ENCODE measurements at places on chromosomes 7 and 10.

DNA sequence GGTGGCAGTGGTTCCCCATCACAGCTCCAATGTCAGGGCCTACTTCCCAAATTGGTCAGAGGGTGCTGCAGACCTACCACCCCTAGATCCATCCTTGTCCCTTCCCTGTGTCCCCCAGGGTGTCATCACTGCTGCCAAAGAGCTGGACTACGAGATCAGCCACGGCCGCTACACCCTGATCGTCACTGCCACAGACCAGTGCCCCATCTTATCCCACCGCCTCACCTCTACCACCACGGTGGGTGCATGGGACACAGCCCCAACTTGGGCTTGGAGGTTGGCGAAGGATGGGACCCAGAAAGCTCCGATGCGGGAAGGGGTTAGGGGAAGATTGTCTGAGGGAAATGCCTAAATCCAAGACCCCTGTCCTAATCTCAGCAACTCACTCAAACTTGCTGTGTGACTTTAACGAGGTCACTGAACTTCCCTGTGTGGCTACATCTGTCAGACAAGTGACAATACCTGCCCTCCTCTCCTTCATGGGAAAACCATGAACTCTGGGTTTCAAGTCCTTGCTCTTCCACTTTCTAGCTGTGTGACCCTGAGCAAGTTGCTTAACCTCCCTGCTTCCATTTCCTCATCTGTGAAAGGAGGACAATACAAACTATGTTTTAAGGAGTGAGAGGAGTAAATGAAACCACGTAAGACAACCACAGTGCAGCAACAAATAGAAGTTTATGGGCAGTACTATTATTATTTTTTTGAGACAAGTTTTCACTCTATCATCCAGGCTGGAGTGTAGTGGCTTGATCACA is 4.9 kb upstream of the VSIR start:
- DNase-seq, result no peak

- DNase-seq, result no peak
Observed at GRCh38 chr7:129341816-129342806, 92.1 kb upstream of the STRIP2 start.

DNA sequence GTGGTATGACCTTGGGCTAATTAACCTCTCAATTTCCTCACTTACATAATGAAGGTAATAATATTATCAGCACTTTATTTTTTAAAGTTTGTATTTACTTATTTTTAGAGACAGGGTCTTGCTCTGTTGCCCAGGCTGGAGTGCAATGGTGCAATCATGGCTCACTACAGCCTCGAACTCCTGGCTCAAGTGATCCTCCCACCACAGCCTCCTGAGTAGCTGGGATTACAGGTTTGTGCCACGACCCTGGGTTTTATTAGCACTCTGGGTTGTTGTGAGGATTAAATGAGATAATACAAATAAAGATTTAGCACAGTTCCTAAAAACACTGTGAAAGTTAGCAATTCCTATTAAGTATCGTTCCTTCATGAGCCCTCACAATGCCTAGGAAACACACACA is 14.7 kb downstream of the BAMBI start:
- no peak for DNase-seq

- no peak for DNase-seq
Observed at GRCh38 chr10:11505639-11506038, 105.8 kb downstream of the USP6NL start.

DNA sequence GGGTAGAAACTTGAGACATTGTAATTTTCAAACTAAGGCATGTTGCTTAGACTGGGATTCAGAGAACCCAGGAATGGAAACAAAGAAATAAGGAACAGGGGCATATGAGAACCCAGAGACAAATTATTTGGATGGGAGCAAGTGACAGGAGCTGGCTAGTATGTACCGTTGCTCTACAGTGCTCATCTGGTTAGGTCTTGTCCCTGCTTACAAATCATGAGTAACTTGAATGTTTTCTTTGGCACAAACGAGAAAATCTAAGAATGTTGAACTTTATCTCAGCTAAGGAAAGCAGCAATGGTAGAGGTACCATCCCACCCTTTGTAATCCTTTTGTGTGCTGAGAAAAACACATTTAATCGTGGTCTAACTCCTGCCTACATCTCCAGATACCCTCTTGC is 116.0 kb upstream of the IMMP2L start:
- DNase-seq, result no peak

- DNase-seq, result no peak
Observed at GRCh38 chr7:25860275-25861163, 291.5 kb upstream of the NFE2L3 start.

DNA sequence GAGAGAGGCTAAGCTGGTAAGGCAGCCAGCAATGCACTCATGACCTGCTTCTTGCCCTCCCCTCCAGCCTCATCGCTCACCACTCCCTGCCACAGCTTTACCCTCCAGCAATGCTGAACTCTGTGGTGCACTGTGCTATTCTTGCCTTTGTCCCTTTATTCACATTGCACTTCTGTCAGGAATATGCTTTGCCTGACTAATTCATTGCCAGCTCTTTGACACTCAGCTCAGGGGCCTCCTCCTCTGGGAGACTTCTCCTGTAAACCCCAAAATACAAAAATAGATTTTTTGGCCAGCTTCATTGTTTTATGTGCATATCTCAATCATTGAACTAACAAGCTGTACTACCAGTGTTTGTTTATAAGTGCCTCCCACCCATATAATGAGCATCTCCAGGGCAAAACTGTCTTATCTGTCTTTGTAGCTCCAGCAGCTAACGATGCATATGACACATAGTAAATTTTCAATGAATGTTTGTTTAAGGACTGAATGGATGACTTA is 8.2 kb downstream of the CNNM1 start:
- no peak for DNase-seq

GRCh38 chr7:68998136-68998535 is 600.1 kb upstream of the AUTS2 start:
- no peak for DNase-seq

GRCh38 chr10:100636848-100637553 is 101.3 kb downstream of the HIF1AN start:
- no peak for DNase-seq

- no peak for DNase-seq
Observed at GRCh38 chr10:104259999-104260774, 5.5 kb downstream of the GSTO1 start.

GRCh38 chr10:5447611-5448071 is 35.3 kb downstream of the NET1 start:
- peak; percentile 67 for DNase-seq

DNA sequence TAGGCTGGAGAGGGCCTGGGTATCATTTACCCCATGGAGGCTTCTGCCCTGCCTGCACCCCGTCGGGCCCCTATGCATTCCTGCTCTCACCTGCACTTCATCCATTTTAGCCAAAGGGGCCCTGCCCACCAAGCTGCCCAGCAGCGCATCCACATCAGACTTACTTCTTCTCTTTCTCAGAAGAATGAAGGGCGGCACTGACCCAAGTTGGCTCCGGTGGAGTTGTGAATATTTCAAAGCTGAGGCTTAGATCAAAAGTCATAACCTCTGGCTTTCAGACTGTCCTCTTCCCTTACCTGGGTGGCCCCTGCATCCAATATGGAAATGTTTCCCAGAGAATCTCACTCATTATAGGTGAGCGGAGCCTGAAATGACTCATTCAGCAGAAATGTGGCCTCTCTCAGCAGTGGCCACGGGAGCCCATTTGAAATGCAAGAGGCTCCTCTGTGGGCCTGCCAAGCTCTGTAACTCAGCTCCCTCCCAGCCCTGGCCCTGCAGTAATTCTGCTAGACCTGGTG is 117.6 kb upstream of the TCF7L2 start:
- DNase-seq, result no peak

DNA sequence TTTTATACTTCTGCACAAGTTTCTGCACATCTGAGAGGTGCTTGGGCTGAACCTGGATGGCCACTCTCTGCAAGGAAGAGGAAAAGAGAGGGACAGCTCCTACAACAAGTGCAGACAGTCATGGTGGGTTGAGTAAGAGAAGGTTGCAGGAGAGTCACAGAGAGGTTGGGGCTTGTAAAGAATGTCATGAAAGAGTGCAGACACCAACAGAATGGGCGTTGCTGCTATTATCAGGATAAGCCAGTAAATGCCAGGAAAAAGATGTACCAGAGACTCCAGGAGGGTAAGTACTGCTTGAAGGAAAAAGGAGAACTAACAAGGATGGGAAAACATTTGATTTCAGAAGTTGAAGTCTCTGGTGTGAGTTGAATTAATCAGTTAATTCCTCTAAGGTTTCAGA is 77.8 kb upstream of the NRP1 start:
- no peak for DNase-seq

GRCh38 chr10:127997271-127997670 is 90.4 kb downstream of the PTPRE start:
- no peak for DNase-seq

DNA sequence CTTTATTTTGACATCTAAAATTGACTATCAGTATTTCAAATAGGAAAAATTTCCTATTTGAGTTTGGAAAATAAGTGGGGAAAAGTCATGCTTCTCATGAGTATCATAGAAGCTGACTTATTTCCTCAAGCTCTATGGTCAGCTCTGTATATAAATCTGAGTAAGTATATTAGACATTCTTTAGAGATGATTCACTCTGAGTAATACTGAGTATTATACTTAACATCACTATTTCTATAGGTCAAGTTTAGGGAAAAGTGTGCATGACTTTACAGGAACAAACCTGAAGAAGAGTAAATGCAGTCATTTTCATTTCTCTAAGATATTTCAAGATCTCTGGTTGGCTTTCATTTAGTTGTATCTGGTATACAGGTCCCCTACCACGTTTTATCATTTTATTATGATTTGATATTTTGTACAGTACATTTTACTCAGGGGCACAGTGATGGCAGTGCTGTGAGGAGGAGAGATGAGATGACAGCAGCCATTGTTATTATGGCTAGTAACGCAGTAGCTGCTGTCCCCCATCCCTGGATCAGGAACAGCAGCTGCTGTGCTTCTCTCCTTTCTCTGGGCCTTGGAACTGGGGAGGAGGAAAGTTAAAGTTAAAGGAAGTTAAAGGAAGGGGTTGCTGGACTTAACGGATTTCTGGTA is 15.2 kb downstream of the SND1 start:
- DNase-seq, result no peak

DNA sequence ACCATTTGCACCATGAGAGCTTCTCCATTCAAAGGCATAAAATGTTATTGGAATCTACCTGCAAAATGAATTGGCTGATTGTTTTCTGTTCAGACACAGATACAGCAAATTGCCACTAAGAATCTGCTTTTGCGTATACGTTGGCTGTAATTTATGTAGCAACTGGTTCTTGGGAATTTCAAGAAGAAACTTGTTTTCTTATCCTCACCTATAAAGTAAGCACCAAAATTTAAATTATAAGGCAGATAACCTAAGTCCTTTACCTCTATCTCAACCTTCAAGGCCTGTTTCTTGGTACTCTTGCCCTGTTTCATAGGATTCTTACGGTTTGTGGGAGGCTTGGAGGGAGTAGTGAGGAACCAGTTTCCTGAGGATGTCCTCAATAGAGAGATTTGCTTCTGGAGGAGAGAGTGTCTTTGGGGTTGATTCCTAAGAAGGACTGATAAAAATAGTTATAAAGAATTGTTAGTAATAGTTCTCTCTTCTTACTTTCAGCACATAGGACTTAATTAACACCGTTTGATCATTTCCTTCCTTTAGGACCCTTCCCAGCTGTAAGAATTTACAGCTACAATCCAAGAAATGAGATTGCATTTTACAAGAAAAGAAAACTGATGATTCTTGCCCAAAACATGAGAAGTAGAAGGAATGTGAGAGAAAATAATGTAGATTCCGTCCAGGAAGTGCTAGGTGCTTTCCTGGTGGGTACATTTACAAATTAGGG is 2.0 kb downstream of the STAMBPL1 start:
- DNase-seq, result no peak

GRCh38 chr7:74709880-74710671 is 52.6 kb downstream of the GTF2I start:
- DNase-seq, result no peak

DNA sequence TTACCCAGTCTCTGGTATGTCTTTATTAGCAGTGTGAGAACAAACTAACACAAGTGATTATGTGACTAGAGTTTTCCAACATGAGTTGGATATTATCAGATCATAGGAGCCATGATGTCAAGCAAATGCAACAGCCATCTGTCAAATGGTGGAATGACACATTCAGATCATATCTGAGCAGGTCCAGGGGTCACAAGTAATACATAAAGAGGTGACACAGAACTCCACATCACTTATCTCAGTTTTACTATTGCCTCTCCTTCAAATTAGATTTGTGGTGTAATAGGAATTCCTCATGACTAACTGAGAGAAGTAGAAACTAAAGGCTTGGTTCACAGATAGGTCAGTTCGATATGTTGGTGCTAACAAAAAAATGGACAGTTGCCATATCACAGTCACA is 12.2 kb upstream of the SAMD9L start:
- DNase-seq, result no peak

GRCh38 chr10:102752266-102752930 is 8.7 kb downstream of the WBP1L start:
- DNase-seq, result no peak

- peak; percentile 67 for DNase-seq
Observed at GRCh38 chr10:110069502-110069982, 61.8 kb downstream of the ADD3 start.

GRCh38 chr10:16436367-16436757 is 448 bp upstream of the PTER start:
- DNase-seq, result no peak

- no peak for DNase-seq
Observed at GRCh38 chr7:146232604-146233003, 116.0 kb downstream of the CNTNAP2 start.

- no peak for DNase-seq
Observed at GRCh38 chr7:46383605-46384004, 462.5 kb upstream of the IGFBP3 start.

DNA sequence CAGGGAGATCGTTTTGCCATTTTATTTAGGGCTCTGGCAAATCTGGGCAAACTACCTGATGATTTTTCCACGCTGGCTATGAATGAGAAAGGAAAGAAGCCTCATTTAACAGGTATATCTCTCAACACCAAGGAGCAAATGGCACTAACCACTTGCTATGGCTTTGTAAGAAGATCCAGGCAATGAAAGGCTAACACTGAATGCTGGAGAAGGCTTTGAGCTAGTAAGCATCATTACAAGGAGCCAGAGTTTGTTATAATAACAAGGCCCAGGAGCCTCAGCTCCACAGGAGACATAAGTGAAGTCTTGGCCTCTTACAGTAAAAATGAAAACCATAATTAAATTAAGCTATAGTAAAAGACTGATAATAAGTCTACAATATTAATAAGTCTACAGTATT is 123.1 kb downstream of the CNOT4 start:
- DNase-seq, result no peak

- DNase-seq, result no peak
Observed at GRCh38 chr10:33815776-33816175, 481.3 kb upstream of the NRP1 start.

DNA sequence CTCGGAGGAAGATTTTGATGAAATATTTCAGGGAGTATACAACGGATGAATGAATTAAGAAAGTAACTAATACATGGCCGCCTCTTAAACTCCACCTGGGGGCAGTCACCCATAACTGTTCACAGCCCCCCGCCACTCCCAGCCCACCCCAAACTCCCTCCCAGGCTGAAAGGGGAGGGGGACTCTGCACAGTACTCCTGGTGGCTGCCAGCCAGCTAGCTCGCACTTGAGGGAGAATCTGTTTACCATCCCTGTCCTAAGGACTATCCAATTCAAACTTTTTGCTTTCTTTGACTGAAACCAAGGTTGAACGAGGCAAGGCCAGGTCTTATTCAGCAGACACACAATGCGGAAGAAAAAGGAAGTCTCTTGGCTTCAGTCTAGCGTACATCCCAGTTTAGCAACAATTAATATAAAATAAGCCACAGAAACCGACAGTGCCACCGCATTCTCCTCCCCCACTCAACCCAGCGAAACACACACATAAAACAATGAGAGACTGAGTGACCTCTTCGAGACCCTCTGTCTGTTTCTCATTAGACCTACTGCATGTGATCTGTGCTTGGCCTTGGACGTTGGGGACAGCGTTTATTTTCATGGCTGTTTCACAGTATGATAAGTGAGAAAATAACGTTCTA is 219.5 kb downstream of the GLI3 start:
- DNase-seq, result no peak

All from GM12864 (cell line).